ENCODE measurements at places on chromosomes 11 and 22.

DNA sequence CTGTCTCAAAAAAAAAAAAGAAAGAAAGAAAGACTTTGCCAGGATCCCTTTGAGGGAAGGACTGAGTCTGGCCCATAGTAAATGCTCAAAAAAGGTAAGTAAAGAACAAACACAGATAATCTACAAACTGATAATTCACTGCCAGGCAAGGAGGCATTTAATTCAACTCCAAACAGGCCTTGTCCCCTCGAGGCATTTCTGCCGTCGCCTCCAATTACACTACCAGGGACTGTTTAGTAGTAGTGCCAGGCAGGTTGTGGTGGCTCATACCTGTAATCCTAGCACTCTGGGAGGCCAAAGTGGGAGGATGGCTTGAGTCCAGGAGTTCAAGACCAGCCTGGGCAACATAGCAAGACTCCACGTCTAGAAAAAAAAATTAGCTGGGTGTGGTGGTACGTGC lies 43.7 kb downstream of the PC start:
- no peak for DNase-seq

DNA sequence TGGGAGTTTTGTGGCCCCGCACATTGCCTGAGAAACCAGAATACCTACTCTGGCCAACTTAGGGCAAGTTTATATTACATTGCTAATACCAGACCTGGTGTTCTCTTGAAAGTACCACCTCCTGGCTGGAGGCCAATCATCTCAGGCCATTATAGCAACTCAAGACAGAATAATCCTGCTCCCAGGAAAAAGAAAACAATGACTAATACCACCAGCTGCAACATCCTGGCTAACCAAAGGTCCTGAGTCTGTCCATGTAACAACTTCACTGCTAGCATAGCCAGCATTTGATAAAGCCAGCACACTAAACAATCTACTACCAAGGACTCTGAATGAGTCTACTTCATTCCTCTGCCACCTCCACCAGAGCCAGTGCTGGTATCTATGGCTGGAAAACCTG lies 1298.7 kb upstream of the CNTN5 start:
- DNase-seq, result no peak

GRCh38 chr11:63884196-63884932 lies 32.6 kb downstream of the RCOR2 start:
- no peak for DNase-seq

- no peak for DNase-seq
Observed at GRCh38 chr22:26109686-26110315, 59.5 kb upstream of the SEZ6L start.

DNA sequence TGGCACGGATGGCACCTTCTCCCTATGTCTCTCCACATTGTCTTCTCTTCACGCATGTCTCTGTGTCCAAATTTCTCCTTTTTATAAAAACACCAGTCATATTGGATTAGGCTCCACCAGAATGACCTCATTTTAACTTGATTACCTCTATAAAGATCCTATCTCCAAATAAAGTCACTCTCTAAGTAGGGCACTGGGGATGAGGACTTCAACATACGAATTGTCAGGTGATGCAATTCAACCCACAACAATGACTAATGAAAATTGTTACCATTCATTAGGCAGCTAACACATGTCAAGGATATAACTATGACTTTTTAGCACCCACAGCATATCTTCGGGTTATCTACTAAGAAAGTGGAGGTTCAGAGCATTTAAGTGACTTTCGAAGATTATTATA lies 55.5 kb upstream of the USP47 start:
- DNase-seq, result no peak

- no peak for DNase-seq
Observed at GRCh38 chr11:725624-726202, 19.7 kb downstream of the EPS8L2 start.
